ENCODE measurements at places on chromosomes 2 and 18.

GRCh38 chr2:152047824-152048471, 50.9 kb downstream of the CACNB4 start:
- DNase-seq = no peak

GRCh38 chr2:25996844-25997243, 14.5 kb upstream of the KIF3C start:
- DNase-seq = no peak

DNA sequence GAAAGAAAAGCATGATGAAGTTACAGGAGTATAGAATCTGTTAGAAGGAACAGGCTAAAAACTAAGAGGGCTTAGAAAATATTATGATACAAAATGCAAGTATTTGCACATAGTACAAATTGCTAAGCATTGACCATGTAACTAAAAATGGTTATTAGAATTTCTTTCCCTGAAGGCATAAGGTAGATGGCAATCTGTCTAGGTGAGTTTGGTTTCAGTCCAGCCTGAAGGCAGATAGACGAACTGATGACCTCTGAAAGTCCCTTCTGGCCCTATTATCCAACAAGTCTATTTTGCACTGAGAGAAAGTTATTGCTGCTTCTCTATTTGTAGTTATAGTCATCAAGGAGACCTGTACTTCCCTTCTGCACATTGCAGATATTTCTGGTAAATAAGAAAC, 663.5 kb downstream of the LRP1B start:
- no peak for DNase-seq

DNA sequence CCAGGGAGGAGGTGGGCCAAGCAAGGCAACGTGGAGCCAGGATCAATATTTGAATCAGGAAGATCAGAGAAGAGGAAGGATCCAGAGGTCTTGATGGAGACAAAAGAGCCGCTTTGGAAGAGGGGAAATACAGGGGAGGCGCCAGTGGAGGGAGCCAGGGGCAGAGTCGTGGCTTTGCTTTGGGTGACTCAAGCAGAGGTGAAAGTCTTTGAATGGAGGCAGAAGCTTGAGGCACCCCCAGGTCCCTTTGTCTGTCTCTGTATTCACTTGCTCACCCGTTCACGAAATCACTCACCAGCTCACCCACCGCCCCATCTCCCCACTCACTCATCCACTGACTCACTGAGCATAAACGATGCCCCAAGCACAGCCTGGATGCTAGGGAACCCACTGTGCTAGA, 134.1 kb downstream of the ACOXL start:
- no peak for DNase-seq

DNA sequence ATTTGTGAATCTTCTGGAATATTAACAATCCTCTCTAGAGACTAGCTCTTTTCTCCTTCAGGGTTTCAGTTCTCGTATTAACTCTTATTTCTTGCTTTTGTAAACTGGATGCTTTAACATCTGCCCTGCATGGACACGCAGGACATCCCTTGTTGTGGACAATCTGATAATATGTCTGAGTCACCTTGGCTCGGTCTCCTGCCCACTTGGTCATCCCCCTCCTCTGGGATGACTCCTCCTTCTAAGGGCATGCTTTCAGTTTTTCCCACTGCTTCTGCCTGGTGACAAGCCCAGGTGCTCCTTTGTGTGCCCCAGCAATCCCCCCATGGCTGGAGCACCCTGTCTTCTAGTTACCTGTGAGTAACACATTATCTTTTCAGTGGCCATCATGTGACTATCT, 460.5 kb downstream of the DSC3 start:
- DNase-seq = no peak

DNA sequence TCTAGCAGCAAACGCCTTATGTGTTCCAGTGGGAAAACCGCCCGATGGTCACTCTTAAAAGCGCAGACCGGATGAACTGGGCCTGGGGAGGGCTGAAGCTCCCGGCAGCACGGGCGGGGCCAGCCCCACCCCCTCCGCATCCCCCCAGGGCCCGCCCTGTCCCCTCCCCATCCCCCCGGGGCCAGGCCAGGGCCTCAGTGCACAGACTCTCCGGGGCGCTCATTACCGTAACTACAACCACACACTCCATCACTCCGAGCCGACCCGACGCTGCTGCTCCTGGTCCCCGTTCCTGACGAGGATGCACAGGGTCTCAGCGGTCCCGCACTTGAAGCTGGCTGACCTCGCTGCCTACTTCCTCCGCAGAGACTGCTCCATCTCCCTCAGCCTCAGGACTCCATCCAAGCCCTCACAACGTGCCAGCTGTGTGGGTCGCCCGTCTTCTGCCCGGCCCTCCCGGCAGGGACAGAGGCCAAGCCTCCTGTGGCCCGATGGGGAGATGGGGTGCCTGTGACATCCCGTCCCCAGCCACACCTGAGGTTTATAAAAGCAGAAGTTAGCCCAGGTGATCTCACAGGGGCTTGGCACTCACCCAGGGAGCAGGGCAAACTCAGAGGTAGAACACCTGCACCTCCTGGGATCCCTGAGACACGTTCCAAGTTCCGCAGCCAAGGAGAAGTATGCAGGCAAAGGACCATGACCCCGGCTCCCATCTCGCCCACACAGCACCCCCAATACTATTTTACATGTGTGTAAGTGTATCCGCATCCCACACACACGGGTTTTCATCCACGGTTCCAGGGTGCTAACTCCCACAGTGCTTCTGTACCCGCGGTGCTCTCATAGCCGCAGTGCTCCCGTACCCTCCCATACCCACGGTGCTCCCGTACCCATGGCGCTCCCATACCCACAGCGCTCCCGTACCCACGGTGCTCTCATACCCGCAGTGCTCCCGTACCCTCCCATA, 36.0 kb downstream of the SLC66A2 start:
- no peak for DNase-seq

DNA sequence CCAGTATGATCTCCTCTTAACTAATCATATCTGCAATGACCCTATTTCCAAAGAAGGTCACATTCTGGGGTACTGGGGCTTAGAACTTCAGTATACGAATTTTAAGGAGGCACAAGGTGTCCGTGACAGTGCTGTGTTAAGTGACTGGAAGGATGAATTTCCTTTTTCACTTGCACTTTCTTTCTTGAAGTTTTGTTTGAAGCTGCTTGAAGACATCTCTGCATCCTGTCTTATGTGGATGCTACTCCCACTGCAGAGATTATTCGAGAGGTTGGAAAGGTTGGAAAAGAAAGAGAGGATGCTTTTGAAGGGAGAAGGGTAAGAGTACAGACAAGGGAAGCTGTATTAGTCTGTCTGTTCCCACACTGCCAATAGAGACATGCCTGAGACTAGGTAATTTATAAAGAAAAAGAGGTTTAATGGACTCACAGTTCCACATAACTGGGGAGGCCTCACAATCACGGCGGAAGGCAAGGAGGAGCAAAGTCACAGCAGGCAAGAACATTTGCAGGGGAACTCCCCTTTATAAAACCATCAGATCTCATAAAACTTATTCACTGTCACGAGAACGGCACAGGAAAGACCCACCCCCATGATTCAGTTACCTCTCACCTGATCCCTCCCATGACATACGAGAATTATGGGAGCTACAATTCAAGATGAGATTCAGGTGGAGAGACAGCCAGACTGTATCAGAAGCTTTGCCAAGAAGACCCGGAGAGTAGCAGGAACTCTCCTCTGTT, 3.6 kb upstream of the RNF144A start:
- no peak for DNase-seq

GRCh38 chr2:152093464-152093863, 5.4 kb downstream of the CACNB4 start:
- DNase-seq = no peak

GRCh38 chr2:150586858-150587257, 99.4 kb upstream of the RND3 start:
- DNase-seq = peak; percentile 74

- no peak for DNase-seq
Observed at GRCh38 chr2:215436705-215437565, 1.1 kb upstream of the FN1 start.

- no peak for DNase-seq
Observed at GRCh38 chr18:69664399-69664798, 263.7 kb downstream of the DOK6 start.

GRCh38 chr2:118618279-118618678, 229.2 kb downstream of the EN1 start:
- DNase-seq = no peak

- no peak for DNase-seq
Observed at GRCh38 chr2:200810998-200811332, 745 bp upstream of the BZW1 start.

DNA sequence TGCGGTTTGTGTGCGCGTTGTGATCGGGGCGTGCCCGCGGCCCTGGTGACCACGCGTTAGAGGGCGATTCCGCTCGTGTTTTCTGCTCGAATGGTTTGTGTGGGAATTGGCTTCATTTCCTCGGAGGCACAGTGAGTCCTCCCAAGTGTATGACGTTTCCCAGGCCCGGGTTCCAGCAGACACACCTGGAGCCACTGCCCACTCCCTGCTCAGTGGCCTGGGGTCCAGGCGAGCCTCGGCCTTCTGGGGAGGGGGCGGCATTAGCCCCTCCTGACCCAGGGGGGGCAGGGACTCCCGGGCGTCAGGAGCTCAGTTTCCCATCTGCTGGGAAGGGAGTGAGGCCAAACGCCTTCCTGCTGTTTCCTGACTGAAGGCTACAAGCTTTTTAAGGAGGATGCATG, 92.1 kb downstream of the NFATC1 start:
- DNase-seq = no peak

All from astrocyte (in vitro differentiated cells and primary cell).